GM12865 (cell line): ENCODE measurements at places on chromosomes 11 and 22.
A peak's percentile ranks its signal among the peaks of the same experiment; 100 is the strongest.

- peak; percentile 21 for DNase-seq
These were observed 23.0 kb downstream of the CDON start for GRCh38 chr11:126039485-126040271.

DNA sequence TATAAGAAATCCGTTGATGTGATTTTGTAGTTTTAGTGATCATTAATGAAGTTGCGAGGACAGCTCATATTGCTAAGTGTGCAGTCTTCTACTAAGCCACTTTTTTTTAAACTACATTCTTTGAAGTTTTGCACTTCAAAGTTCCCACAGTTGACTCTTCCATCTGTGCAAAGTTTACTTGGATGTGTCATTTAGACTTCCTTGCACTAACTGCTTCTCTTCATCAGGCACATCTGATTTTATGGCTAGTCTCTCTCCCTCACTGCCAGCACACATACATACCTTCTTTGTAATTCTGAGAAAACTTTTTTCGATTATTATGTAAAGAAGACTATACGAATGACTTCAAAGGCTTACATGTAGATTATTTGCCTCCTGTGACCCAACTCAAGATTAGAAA is 250.0 kb downstream of the DYNC2H1 start:
- no peak for DNase-seq

DNA sequence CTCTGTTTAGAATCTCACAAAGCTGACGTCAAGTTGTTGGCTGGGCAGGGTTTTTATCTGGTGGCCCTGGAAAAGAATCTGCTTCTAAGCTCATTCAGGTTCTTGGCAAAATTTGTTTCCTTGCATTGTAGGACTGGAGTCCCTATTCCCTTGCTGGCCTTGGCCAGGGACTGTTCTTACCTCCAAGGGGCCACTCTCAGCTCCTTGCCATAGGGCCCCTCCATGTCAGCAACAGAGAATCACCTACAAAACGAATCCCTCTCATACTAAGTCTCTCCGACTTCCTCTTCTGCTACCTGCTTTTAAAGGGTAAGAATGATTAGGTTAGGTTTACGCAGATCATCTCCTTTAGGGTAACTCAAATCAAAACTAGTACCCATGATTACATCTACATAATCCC is 63.2 kb downstream of the PARVA start:
- no peak for DNase-seq

DNA sequence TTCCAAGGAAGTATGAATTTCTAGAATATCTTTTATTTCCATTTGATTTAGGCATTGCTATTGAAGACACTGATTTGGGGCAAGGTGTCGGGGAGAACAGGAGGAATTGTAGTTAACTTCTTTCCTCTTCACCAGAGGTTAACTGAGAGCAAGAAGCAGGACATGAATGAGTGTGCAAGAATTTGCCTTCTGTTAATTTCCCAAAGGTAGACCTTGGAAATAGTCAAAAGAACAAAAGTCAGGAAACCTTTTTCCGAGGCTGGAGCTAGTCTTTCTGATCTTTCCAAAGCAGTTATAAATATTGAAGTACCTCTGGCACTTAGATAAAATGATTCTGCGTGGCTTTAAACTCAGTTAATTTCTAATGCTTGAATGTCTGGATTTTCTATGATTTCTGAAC is 66.9 kb downstream of the MTMR3 start:
- no peak for DNase-seq

DNA sequence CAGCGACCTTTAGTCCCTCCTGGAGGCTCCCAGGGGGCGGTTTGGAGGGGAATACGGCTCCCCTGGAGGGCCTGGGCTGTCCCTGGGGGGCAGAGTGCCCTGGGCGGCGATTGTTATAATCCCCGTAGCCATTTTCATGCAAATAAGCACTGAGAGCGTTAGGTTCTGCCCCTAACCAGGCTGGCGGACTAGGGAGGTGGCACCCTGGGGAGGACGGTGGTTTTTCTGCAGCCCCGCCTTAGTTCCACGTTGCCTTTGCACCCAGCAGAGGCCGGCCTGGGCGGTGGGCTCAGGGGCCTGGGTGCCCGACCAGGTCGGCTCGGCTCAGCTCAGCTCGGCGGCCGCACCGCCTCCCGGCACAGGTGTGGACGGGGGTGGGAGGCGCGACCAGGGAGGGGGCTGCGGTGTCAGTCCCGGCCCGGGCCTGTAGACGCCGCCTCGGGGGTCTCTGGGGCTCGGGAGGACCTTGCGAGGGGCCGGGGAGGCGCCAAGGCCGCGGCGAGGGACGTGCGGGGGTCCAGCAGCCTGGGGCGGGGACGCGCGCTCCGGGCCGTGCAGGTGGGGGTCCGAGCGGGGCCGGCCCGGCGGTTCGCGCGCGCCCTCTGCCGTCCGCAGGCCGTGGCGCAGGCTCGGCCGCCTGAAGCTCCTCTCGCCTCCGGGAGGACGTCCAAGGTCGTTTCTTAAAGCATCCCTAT is 2.3 kb upstream of the DUSP8 start:
- peak; percentile 48 for DNase-seq

DNA sequence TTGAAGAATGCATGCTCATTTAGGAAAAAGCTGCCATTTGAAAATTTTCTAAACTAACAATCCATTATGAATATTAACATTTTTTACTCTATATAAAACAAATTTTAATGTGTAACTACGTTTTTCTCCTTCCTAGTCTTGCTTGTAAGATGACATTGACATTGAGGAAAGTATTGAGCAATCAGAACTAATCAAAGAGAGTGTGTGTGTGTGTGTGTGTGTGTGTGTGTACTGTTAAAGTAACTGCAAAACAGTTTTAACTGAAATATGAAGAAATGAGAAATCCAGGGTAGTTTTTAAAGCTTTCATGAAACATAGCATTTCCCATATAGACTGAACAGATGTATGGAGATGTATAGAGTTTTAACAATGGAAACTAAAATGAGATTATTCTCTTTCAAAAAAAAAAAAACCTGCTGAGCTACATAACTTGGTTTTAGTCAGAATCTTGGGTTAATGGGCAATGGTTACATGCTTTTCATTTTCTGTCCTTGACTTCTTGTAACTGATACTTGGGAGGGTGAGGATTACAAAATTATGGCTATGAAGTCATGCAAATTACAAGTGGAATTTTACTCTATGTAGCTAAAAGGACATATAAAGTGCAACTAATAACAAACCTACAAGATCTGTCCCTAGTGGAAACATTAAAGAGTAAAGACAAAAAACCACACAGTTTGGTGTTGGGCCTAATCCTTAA is 2.0 kb downstream of the PDGFD start:
- DNase-seq: no peak

- peak; percentile 5 for DNase-seq
These were observed 27.9 kb downstream of the SMIM38 start for GRCh38 chr11:69183613-69184012.

DNA sequence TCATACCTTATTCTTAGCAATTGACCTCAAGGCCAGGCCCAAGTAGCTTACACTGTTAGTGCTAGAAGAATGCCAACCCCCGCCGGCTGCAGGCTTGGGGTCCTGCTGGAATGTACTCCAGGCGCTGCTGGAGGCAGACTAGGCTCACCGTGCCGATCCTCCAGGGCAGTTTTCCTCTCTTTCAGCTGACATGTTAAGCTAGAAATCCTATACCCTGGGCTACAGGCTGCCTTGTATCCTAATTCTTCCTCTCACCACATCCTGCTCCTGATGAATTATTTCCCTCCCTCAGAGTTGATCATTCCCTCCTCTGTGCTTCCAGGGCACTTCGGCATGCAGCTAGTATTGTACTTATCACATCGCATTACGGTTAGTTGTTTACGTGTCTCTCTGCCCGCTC is 3.4 kb downstream of the SPTBN2 start:
- no peak for DNase-seq

DNA sequence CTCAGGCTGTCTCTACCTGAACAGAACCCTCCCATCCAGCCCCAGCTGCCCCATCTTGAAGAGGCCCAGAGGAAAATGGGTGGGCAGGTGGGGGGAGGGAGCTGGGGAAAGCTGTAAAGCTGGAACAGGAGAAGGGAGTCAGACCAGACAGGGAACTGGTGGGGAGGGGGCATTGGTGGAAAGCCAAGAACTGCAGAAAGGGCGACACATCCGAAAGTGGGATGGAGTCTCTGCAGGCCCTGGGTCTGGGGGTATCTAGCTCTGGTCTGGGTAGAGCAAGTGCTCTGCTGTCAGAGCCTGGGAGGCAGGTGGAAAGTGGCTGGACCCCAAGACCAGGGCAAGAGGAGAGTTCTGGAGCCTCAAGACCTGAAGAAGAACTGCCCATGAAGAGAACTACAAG is 7.7 kb downstream of the TMPRSS13 start:
- no peak for DNase-seq

DNA sequence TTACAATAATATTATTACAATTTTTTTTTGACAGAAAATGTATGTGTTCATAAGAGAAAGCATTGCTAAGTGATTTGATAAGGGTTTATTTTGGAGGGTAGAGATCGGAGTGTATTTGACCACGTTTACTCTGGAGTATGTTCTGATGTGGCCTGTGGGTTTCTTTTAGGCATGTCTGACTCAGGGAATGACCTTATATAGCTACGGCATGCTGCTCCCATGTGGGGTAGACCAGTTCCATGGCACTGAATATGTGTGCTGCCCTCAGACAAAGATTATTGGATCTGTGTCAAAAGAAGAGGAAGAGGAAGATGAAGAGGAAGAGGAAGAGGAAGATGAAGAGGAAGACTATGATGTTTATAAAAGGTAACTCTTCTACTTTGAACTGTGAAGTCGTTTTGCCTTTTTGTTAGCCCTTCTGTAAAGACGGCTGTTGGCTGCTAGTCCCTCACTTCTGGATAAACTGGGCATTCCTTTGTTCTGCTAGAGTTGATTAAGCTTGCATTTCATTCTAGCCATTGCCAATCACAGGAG is 38.1 kb upstream of the ST14 start:
- DNase-seq: no peak

DNA sequence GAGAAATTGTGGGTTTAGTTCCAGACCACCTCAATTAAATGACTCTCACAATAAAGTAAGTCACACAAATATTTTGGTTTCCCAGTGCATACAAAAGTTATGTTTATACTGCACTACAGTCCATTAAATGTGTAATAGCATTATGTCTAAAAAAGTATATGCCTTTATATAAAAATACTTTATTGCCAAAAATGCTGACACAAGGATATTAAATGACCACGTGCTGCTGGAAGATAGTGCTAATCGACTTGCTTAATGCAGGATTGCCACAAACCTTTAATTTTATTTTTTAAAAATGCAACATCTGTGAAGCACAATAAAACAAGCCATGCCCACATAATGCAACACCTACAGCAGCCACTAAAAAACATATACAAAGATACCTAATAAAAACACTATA is 27.0 kb downstream of the OR5AK2 start:
- no peak for DNase-seq

- DNase-seq: peak; percentile 75
These were observed 9.0 kb upstream of the HIKESHI start for GRCh38 chr11:86292912-86293616.

- no peak for DNase-seq
These were observed 117.9 kb downstream of the KCNQ1OT1 start for GRCh38 chr11:2581931-2582350.

GRCh38 chr22:39419096-39419495 is 19.5 kb downstream of the TAB1 start:
- DNase-seq: no peak

DNA sequence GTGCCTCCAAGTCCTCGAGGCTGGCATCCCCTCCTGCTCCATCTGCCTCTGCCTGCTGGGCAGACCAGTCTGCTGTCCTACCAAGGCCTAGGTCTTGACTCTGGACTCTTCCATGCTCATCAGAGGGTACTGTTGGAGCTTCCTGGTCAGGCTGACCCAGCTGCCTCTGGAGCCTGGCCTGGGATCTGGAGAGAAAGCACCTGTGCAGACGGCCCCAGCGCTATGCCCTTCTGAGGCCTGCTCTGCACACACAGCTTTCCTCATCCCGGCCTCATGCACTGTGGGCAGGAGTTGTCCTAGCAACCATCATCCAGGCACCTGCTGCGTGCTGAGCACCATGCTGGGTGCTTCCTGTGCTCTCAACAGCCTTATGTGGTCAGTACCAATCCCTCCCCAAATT is 70.8 kb downstream of the CDKN1C start:
- no peak for DNase-seq

GRCh38 chr11:42542336-42542735 is 769.5 kb upstream of the API5 start:
- no peak for DNase-seq

GRCh38 chr11:69212798-69213110 is 57.0 kb downstream of the SMIM38 start:
- DNase-seq: no peak

DNA sequence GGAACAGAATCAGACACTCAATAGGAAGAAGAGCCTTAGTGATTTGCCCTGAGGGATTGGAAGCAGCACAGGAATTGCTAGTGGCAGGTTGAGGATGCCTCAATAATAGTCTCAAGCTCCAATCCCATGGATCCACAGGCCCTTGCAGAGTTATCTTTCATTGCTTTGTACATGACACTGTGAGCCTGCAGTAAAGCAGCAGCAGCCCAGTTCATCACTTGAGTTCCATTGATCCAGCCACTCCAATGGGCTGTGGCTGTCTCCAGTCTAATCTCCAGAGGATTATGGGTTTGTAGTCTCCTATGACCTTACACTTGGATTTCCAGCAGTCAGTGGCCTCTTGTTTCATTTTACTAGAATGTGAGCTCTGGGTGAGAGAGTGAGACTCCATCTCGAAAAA is 45.4 kb downstream of the AAMDC start:
- DNase-seq: no peak

DNA sequence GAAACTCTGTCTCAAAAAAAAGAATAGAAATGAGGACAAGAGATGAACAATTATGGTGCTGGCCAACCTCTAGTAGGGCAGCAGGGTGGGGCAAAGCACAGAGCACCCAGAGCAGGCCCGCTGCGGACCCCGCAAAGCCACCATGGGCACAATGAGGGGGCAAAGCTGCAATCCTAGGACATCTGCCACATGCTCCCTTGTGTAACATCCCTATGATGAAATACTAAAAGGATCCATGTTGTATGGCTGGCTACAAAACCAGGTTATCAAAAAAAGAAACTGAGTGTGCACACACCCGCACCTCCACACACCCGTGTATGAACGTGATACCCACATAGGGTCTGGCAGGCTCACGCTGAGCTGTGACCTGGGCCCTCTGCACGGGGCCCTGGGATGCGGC is 7.4 kb downstream of the ATP5MGL start:
- no peak for DNase-seq

DNA sequence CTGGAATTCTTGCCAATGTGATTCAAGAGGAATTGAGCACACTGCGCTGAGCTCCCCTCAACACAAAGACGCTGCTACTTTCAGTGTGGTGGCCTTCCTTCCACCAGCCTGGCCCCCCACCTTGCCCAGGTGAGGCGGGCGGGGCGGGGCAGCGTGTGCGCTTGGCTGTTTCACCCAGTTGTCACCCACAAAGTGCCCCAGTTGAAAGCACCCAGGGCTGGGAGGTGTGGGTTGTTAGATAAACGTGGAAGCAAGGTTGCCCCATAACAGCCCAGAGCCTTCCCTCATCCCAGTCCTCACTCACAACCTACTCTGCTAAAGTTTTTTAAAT is 43.1 kb downstream of the CACNG2 start:
- DNase-seq: no peak
